DMS53 (cell line): ENCODE measurements at places on chromosomes 12 and 14.

DNA sequence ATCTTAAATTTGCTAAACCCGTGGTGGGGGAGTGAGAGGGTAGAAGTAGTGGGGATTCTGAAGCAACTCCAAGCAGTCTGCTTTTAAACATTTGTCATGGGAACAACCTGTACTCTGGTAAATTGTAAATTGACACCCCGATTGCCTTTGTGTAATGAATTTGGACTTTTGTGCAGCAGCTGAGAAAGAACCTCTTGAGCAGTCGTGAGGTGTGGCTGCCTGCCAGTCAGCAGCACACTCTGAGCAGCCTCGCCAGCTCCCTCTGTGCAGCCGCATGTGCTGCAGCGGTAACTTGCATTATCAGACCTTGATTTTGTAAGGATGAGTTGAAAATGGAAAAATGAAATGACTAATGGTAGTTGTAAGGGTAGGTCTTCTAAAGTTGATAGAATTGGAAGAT, 74.3 kb downstream of the SUSD6 start:
- peak; percentile 69 for DNase-seq

DNA sequence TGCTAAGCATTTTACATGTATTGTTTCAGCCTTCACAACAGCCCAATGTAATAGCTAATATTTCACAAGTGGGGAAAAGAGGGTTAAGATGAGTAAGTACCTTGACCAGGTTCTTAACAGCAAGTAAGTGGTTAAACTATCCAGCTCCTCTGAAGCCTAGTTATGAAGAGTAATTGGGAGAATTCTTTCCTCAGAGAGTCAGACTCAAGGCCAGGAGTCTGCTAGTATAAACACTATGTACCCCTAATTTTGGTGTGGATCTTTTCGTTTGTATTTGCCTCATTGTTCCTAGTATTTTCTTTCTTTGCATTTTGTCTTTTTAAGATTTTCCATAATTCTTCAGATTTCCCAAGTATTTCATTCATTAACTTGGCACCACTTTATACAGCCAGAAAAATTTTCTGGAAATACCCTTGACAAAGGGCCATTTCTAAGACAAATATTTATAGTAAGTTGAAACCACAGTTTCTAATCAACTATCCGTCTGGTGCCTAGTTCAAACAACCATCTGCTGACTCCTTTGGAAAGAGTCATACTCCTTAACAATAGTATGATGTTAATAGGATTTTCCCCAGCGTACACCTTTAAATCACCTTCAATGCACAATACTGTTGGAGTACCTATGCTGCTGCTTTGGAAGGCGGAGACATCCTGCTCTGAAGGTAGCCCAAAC, 81.2 kb downstream of the SCAF11 start:
- peak; percentile 89 for DNase-seq

GRCh38 chr14:77986773-77987172, 183.4 kb upstream of the NRXN3 start:
- DNase-seq, result no peak

DNA sequence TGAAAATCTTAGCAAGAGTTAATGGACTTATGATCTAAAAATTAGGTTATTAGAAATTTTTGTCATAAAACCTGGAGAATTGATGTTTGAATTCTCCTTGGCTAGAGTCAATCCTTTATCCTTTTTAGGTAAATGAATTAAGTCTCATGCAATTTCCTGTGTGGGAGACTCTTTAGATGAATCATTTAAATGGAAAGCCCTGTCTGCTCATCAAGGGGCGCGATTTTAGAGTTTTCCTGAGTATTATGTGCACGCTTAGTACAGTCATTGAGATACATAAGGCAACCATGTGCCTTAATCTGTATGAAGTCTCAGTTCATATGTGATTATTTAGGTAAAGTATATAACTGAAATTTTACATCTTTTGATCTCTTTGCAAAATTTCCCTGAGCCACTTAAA, 974.7 kb downstream of the NRXN3 start:
- DNase-seq, result no peak

DNA sequence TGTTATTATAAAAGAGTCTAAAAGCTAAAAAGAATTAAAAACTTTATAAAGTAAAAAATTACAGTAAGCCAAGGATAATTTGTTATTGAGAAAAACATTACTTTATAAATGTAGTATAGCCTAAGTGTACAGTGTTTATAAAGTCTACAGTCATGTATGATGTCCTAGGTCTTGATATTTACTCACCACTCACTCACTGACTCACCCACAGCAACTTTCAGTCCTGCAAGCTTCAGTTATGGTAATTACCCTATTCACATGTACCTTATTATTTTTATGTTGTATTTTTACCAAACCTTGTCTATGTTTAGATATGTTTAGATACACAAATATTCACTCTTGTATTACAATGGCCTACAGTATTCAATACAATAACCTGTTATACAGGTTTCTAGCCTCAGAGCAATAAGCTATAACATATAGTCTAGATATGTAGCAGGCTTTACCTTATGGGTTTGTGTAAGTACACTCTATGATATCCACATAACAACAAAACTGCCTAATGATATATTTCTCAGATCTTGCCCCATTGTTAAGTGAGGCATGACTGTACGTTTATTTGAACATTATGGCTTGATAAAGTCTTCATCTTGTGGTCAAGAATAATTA, 113.7 kb upstream of the KITLG start:
- DNase-seq, result peak; percentile 68

DNA sequence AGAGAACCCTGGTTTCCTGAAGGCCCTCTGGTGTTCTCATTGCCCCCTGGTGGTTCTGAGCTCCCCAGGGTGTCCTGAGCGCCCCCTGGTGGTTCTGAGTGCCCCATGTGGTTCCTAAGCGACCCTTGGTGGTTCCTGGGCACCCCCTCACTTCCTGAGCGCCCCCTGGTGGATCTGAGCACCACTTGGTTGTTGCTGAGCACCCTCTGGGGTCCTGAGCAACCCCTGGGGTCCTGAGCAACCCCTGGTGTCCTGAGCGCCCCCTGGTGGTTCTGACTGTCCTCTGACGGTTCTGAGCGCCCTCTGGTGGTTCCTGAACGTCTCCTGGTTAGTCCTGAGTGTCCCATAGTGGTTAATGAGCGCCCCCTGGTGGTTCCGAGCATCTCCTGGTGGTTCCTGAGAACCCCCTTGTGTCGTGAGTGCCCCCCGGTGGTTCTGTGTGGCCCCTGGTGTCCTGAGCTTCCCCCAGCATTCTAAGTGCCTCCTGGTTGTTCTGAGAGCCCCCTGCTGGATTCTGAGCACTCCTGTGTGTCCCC, 568.3 kb downstream of the TMEM121 start:
- DNase-seq, result peak; percentile 56

DNA sequence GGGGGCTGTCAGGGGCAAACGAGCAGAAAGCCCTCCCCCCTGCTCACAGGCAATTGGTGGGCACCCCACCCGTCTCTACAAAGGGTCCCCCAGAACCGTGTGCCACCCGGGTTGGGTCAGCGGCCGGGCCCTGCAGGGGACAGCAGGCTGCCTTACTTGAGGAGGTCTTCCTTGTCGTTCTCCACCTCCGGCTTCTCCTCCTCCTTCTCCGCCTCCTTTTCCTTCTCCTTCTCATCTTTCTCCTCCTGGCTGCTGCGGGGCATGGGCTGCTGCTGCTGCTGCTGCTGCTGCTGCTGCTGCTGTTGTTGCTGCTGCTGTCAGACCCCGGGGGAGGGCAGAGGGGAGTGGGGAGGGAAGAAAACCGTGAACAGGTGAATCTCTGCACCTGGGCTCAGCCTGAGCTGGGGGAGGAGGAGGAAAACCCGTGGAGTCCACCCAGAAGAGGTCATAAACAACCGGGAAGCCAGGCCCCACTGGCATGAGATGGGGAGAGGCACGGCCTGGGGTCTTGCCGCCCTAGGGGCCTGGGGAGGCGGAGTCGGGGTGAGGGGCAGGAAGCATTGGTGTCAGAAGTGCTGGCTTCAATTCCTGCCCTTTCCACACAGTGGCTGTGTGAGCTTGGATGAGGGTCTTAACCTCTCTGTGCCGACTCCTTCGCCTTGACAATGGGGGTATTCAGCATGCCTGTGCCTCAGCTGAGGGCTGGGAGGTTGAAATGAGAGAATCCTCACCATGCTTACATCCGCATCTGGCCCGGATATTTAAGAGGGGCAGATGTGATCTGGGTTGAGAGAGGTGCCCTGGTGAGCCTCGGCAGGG, 107.6 kb downstream of the RFLNA start:
- no peak for DNase-seq

- DNase-seq, result no peak
Measured at GRCh38 chr12:49547090-49547690, 8.4 kb downstream of the KCNH3 start.

- DNase-seq, result no peak
Measured at GRCh38 chr12:51669271-51669670, 78.2 kb downstream of the SCN8A start.

GRCh38 chr12:95470300-95470699, 3.7 kb upstream of the METAP2 start:
- peak; percentile 48 for DNase-seq

DNA sequence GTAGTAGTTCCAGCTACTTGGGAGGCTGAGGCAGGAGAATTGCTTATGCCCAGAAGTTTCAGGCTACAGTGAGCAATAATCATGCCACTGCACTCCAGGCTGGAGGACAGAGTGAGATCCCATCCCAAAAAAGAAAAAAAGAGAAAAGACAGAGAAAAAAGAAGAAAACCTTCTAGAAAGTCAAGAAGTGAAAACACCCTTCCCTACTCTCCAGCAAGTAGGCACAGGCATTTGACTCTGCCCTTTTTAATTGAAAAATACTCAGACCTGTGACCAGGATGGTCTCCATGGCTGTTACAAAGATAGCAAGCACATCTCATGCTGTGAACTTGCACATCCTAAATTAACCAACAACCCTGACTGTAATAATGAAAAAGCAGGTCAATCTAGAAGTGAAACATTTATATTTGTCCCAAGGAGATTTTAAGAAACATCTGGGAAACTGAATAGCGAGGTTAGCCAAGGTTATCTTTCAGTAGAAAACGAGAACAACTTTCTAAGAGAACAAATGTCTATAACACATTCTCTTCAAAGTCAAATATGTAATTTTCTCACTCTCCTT, 2.0 kb downstream of the TMTC1 start:
- DNase-seq, result peak; percentile 62

GRCh38 chr12:128940090-128940888, 87.0 kb downstream of the GLT1D1 start:
- DNase-seq, result no peak

- DNase-seq, result peak; percentile 25
Measured at GRCh38 chr12:80941916-80942315, 4.2 kb upstream of the LIN7A start.

DNA sequence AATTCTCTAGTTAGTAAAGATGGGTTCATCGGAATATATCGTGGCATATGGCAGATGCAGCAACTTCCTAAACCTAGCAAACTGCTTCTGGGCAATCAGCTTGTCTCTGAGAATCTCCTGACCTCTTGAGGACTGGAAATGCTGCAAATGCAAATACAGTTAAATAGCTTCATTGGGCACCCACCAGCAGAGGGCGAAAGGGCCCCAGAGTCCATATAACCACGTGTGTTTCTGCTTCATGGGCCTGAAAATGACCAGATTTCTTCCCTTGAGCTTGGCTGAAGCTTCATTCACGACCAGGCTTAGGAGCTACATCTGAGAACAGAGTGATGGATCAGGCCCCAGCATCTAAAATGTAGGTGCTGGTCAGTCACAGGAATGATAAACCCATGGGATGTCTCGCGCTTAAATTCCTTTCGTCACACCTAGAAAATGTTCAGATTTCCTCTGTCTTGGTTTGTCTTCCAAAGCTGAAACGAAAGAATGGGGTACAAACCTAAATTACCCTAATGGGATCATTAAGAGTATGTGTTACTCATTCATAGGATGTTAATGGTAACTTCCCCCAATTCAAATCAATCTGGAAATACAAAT, 1482.5 kb upstream of the TMEM132C start:
- peak; percentile 66 for DNase-seq

DNA sequence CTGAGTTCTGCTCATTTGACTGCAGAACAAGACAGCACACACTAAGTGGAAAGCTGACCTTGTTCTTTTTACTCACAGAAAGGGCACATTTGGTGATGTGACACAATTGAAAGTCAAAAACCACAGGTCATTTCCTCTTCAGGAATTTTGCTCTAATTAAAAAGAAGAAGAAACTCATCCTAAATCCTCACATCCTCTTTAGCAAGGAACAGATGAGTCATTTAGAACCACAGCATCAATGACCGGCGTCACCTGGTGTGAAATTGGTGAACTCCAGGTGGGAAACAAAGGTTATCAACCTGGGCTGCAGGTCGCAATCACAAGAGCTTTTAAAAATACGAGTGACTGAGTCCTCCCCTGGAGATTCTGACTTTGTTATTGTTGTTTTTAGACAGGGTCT, 2.9 kb upstream of the RNU6-8 start:
- DNase-seq, result peak; percentile 28
